ENCODE measurements at places on chromosomes 5 and 9.

DNA sequence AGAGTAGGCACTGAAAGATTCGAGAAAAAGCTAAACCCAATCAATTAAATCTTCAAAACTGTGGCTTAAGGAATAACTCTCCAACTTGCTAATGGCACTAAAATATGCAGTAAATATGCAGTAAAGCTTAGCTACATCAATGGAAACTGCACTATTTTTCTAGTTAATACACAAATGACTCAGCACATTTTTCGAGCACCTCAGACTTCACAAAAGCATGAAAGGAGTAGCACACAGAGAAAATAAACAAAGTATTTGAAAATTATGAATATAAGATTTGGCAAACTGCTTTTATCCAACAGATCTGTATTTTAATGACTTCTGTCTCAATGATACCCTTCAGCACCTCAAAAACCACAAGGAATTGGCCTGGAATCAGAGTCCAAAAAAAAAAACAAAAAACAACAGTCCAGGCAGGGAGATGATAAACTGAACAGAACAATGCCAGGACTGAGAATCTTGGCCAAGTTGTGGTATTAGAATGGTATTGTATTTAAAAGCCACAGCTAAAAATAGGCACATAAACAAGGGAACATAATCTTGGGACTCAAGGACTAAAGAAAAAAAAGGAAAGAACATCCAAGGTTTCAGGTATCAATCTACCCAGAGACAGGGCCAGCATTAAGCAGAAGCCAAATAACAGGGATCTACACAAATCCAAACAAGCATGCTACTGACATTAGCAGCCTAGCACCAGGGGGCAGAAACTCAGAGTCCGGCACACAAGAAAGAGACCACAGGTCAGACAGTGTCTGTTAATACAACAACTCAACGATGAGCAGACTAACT is 21.4 kb downstream of the TMEM245 start:
- no peak for DNase-seq

DNA sequence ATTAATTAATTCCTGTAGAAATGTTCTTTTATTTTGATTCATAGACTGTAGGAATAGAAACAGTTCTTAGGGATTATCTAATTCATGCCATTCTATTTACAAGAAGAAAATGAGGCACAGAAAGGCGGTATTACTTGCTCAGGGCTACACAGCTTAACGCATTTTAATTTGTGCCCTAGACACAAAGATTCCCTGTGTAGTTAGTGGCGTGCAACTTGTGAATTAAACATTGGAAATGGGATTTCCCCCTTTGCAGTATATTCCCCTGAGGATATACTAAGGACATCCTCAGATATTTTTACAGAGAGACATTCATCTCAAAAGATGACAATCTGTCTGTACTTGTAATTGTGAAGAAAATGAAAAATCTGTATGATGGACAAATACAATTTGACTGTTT is 108.1 kb downstream of the SGCD start:
- no peak for DNase-seq

DNA sequence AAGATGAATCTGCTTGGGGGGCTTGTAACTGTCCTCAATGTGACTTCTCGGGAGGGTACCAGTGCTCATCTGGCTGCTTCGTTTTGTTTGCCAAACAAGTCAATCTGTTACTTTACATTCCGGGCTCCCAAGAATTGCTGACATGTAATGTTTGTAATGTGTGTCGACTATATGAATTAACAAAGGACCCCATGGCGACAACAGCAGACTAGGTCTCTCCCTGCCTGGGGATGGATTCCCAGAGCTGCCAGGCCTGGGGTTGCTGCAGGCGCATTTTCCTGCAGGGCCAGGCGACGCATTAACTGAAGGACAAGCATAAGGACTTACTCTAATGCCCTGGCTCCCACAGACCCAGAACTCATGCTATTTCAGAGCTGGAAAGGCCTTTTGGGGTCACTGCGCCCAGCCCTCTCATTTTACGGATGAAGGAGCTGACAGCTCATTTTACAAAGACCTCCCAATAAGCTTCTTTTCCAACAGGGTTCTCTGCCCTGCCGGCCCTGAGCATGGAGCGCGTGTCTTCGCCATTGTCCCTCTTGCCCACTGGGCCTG is 214.8 kb downstream of the TTLL11 start:
- no peak for DNase-seq

DNA sequence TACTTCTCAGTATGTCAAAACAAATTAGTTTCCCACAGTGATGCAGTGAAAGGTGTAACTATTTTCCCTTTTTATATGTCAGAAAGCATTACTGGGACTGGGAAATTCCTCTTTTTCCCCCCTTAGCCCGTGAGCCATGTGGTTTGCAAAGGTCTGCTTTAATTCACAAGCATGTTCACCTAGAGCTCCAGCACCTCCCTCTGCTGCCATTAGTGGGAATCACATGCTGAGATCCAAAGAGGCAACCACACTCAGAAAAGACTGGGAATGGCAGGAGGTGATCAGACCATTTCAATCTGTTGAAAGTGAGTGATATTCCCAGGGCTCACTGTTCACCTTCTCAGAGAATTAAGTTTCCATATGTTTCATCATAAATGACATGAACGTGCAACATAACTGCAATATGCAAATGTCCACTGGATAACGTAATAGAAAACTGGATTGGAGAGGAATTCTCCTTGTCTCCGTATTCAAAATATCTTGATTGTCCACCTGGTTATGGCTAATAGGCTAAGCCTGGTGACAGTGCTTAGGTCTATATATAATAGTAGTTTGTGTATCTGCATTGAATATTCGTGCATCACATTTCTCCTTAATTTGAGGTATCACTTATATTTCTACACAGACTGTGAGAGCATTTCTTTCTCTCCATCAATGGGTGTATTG is 703.5 kb upstream of the WWC1 start:
- no peak for DNase-seq

GRCh38 chr5:7728076-7728475 is 122.9 kb downstream of the CFAP90 start:
- DNase-seq = no peak

GRCh38 chr9:81871695-81872094 is 56.5 kb upstream of the SPATA31D4 start:
- DNase-seq = no peak

DNA sequence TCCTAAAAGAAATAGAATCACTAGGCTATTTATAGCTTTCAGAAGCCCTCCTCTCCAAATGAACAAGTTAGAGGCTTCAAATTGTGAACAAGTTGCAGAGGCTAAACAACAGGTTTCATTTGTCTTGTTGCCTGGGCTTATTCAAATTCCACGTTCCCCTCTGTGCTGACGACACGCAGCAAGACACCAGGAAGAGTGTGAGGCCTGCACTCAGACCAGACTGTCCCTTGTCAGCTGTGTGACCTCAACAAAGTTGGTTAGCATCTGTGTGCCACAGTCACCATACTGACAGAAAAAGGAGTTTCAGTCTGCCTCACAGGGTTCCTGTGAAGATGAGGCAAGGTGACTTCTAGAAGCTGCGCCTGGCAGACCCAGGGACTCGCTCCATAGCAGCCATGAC is 22.1 kb upstream of the GABBR2 start:
- no peak for DNase-seq

DNA sequence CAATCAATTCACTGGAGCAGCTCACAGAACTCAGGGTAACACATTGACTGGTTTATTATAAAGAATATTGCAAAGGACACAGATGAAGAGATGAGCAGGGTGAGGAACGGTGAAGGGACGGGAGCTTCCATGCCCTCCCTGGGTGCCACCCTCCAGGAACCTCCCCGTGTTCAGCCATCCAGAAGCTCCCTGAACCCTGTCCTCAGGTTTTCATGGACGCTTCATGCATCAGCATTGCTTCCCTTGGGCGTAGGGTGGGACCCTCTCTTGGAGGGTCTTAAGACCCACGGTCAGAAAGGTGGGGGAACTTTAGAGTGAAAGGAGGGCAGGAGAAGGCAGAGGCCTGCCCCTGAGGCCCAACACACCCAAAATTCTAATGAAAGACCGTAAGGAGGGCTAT is 12.8 kb downstream of the LAMC3 start:
- DNase-seq = no peak

GRCh38 chr5:89308606-89309040 is 425.6 kb upstream of the MEF2C start:
- DNase-seq = no peak

All from activated T-helper 9 cell treated with anti-CD3 and anti-CD28 coated beads, Interleukin-2, amount 50 U/mL, for 16 hours (primary cell).